Endothelial cell of umbilical vein (primary cell): ENCODE measurements at places on chromosomes 12 and 14. TPM values are rescaled to one million over a fixed set of nuclear protein-coding genes. Genes with fewer than 3 reads are reported as not detected.

Gene RNASE3
- not detected in 2 replicates for total RNA-seq

Gene TMPRSS12
- total RNA-seq = not detected in 2 replicates

Gene SMOC1
- total RNA-seq = 0.78 and 0.97 TPM in 2 replicates

Gene TMTC1
- total RNA-seq = 5.1 and 5.4 TPM in 2 replicates

Gene PIANP
- total RNA-seq = 0.14 and 0.55 TPM in 2 replicates

Gene KRT4
- not detected in 2 replicates for total RNA-seq

Gene CD163L1
- total RNA-seq = 7.5 and 10.7 TPM in 2 replicates

Gene FOXM1
- 110 and 136 TPM in 2 replicates for total RNA-seq

Gene PALS1
- 22.0 TPM in 2 replicates for total RNA-seq

Gene AGAP2
- 0.05 and 0.24 TPM in 2 replicates for total RNA-seq

Gene FGF6
- total RNA-seq = not detected in 2 replicates

Gene CTSG
- not detected in 2 replicates for total RNA-seq

Gene LPAR5
- total RNA-seq = not detected in 2 replicates

Gene CCDC184
- total RNA-seq = 0.18 TPM in 1 of 2 replicates, not detected in the other

Gene TRHDE
- total RNA-seq = not detected in 2 replicates

Gene NYNRIN
- 42.8 and 45.1 TPM in 2 replicates for total RNA-seq

Gene GPHB5
- total RNA-seq = not detected in 2 replicates

Gene SLCO1C1
- 0.66 and 1.9 TPM in 2 replicates for total RNA-seq

Gene RHEBL1
- total RNA-seq = 2.3 and 2.6 TPM in 2 replicates

Gene HOXC4
- total RNA-seq = 0.58 TPM in 1 of 2 replicates, not detected in the other

Gene RERG
- not detected in 2 replicates for total RNA-seq

Gene STK38L
- total RNA-seq = 58.4 and 60.0 TPM in 2 replicates

Gene CCNT1
- total RNA-seq = 33.0 and 35.1 TPM in 2 replicates

Gene ERGIC2
- 57.6 and 60.6 TPM in 2 replicates for total RNA-seq

Gene GDF3
- 4.1 and 5.0 TPM in 2 replicates for total RNA-seq

Gene TAS2R14
- 3.0 and 4.2 TPM in 2 replicates for total RNA-seq

Gene TAS2R42
- not detected in 2 replicates for total RNA-seq

Gene PPP1R36
- 0.51 and 0.60 TPM in 2 replicates for total RNA-seq

Gene IL25
- total RNA-seq = not detected in 2 replicates
